ENCODE measurements at places on chromosomes 2 and 18.

- no peaks in the 10 kb centered on the region for H3K4me1 ChIP-seq
- no peak for DNase-seq
- no peaks in the 10 kb centered on the region for H3K27me3 ChIP-seq
- H3K4me3 ChIP-seq = no peak overlapping the region
These were observed 195.5 kb downstream of the TTC32 start for GRCh38 chr2:19706332-19706731.

DNA sequence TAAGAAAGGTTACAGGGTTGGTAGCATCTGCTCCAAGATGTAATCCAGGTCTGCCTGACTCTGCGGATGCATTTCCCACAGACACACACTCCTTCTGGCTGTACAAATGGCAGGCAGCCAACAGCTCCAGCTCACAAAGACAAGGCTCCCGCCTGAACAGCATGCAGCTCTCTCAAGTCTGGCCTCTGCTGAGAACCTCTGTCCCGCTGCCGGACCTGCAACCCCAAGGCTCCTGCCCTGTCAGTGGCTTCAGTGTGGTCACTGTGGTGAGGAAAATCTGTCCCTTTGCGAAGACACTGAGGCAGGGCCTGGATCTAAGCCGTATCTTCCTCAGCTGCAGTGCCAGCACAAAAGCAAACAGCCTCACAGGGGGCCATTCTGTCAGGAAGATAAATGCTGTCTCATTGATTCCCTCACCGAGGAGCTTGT is 469.3 kb upstream of the MEX3C start:
- no peak overlapping the region for H3K4me3 ChIP-seq
- H3K27ac ChIP-seq = no peak overlapping the region
- DNase-seq = no peak
- H3K36me3 ChIP-seq = no peaks in the 10 kb centered on the region

- no peak overlapping the region for H3K27ac ChIP-seq
- H3K36me3 ChIP-seq = no peaks in the 10 kb centered on the region
- no peaks in the 10 kb centered on the region for H3K27me3 ChIP-seq
- no peak for DNase-seq
- H3K4me1 ChIP-seq = peaks cover 4% of the 10 kb centered on the region
- H3K4me3 ChIP-seq = no peak overlapping the region
These were observed 249.4 kb upstream of the SLC14A2 start for GRCh38 chr18:45365835-45366234.

- DNase-seq = no peak
- no peaks in the 10 kb centered on the region for H3K36me3 ChIP-seq
- no peaks in the 10 kb centered on the region for H3K27me3 ChIP-seq
- no peak overlapping the region for H3K4me3 ChIP-seq
- no peak overlapping the region for H3K27ac ChIP-seq
These were observed 100.6 kb downstream of the CABLES1 start for GRCh38 chr18:23235860-23236259.

GRCh38 chr2:103008586-103008985 is 246.8 kb downstream of the TMEM182 start:
- H3K27ac ChIP-seq = no peak overlapping the region
- DNase-seq = no peak
- no peaks in the 10 kb centered on the region for H3K36me3 ChIP-seq
- no peaks in the 10 kb centered on the region for H3K4me1 ChIP-seq

- H3K4me3 ChIP-seq = no peak overlapping the region
- H3K27me3 ChIP-seq = no peaks in the 10 kb centered on the region
- H3K36me3 ChIP-seq = no peaks in the 10 kb centered on the region
- H3K4me1 ChIP-seq = no peaks in the 10 kb centered on the region
- H3K27ac ChIP-seq = no peak overlapping the region
These were observed 43.5 kb downstream of the E2F6 start for GRCh38 chr2:11422491-11422865.
